NCI-H460 (cell line): ENCODE measurements at places on chromosomes 12 and 14. TPM values are rescaled to one million over a fixed set of nuclear protein-coding genes. Genes with fewer than 3 reads are reported as not detected.
A peak's percentile ranks its signal among the peaks of the same experiment; 100 is the strongest.

DNA sequence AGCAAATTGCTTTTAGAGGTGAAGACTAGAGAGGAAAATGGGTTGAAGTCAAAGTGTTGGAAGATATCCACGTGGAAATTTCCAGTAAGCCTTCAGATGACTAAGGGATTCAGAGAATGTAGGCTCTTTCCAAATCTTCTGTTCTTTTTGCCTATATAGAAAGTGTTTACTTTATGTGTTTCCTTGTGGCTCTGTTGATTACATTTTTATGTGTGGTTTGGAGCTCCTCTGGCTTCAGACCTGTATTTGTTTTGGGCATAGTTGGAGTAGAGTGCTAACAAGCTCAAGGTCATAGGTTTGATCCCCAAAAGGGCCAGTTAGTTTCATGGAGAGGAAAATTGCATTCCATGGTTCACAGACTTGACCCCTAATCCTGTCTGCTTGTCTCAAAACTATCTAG, 91.9 kb downstream of the IGF1 start:
- no peak for DNase-seq

EPYC gene
- not detected in 2 replicates for total RNA-seq

GRCh38 chr12:69648476-69648875, 37.8 kb upstream of the LRRC10 start:
- DNase-seq, result peak; percentile 20

FERMT2 gene
- 62.2 and 62.3 TPM in 2 replicates for total RNA-seq

DNA sequence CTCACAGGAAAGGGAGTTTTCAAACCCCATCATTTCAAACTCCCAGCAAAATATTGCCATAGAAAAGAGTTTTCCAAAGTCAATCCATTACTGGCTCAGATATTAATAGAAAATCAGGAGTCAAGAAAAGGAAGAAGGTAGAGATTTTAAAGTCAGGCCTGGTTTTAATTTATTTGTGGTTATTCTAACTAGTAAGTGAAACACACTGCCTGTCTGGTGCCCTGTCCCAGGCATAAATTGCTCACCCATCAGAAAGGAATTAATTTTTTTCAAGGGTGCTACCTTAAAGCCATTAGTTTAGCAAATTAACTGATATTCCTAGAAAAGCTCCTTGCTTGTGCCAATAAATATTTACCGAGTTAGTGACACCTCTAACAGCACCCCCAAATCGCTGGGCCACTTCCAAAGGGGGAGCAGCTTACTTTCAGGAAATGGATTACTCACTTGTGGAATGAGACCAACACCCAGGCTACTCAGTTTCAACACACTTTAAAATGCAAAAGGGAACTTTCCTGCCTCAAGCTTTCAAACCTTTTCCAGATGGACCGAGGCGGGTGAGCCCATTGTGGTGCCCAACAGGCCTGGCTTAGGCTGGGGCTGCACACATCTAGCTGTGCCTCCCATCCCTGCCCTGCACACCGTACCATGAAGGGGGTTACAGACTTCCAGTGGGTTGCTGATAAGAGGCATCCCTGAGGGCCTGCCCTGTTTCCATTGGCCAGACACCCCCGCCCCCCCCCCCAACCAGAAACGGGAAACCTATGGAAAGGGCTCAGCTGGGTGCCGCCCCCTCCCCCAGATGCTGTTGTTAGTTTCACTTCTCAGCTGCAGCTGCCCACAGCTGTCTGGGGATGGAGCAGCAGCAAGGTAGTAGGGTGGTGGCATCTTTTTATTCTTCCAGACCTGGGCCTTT, 117.2 kb downstream of the SAMD4A start:
- no peak for DNase-seq

DNA sequence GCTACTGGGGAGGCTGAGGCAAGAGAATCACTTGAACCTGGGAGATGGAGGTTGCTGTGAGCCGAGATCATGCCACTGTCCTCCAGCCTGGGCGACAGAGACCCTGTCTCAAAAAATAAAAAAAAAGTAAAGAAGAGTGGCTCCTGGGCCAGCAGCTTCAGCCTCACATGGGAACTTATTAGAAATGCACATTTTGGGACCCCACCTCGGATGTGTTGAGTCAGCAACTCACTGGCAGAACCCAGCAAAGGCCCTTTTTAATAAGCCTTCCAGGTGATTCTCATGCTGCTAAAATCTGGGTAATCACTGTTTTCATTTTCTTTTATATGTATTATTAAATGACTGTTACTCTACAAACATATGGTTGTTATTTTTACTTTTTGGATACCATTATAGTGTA, 41.6 kb downstream of the TBK1 start:
- no peak for DNase-seq

DNA sequence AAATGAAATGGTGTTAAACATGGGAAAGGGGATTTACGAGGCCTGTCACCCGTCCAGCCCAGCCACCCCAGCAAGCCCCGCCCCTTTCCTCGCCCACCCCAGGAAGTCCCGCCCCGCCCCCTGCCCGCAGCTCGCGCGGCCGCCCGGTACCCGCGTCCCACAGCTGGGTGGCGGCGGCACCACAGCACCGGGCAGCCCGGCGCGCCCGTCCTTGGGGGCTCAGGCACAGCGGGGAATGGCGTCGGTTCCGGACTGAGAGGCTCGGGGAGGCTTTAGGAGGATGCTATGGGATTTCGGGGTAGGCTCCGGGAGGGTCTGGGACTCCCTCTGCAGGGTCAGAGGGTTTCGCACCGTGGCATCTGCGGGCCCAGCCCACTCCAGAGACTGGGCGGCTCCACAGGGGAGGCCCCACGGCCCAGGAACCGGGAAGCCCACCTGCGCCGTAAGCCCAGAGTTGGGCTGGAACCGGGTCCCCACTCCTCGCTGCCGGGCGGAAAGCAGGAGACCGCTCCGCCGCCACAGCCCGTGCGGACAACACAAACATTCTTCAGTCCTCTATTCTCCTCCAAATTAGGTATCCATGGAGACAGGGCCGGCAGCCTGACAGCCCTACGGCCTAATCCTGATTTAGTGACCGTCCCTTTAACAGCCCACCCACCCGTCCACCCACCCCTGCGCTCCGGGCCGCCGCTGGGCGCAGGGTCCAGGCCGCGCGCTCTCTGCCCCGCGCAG, 1.4 kb downstream of the FIGNL2 start:
- no peak for DNase-seq

MYF5 gene
- not detected in 2 replicates for total RNA-seq
